ENCODE measurements at places on chromosomes 3 and 15.

GRCh38 chr3:31105011-31105410 lies 210.6 kb upstream of the GADL1 start:
- DNase-seq: no peak

DNA sequence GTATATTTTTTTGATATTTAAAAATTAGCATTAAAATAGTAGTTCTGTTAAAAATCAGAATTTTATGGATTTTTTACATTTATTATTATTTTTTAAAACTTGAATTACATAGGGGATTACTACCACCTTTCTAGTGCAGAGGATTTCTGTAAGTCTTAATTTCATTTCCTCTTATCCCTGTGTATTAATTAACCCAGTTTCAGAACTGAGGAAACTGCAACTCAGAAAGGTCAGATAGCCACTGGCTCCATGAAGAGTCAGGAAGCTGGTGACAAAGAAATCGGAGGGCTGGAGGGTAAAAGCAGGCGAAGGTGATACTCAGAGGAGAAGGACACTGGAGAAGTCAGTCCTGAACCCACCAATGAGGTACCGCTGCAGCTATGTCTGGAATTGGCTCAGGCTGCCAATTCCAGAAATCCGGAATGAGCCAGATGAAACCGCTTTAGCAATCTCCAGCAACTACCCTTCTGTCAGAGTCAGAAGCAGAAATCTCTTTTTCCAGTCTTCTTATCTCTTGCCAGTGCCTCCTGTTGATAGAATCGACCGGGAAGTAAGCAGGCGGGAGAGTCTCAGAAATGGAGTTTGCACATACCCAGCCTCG lies 308.5 kb downstream of the SV2B start:
- DNase-seq: no peak

GRCh38 chr3:152656214-152656971 lies 178.5 kb upstream of the P2RY1 start:
- no peak for DNase-seq

GRCh38 chr3:124260206-124260915 lies 268.4 kb upstream of the ROPN1 start:
- no peak for DNase-seq

GRCh38 chr15:86865920-86866319 lies 786.2 kb downstream of the AGBL1 start:
- DNase-seq: no peak

All from stimulated activated CD8-positive, alpha-beta memory T cell treated with anti-CD3 and anti-CD28 coated beads, Interleukin-15, amount 100 ng/mL, for 48 hours (primary cell).